ENCODE measurements at places on chromosomes 1 and 21.

DNA sequence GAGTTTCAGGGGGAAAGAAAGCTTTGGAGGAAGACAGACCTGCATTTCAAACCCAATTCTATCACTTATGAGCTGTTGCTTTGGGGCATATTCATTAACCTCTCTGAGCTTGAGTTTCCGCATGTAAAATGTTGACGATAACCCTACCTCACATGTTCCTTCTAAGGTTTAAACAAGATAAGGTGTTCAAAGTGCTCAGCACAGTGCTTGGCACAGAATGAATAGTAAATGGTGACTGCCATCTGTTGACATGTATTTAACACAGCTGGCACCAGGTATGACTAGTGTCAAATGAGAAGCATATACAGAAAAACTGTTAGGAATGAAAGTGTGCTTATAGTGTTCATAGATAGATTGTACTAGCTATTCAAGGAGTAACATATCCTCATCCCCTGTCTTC lies 155.5 kb downstream of the PTGER3 start:
- DNase-seq = no peak

GRCh38 chr1:238738892-238739291 lies 647.5 kb upstream of the CHRM3 start:
- no peak for DNase-seq

GRCh38 chr1:156276966-156277381 lies 5.7 kb downstream of the SMG5 start:
- DNase-seq = no peak

- DNase-seq = no peak
Measured at GRCh38 chr1:109768820-109769219, 5.1 kb upstream of the EPS8L3 start.

GRCh38 chr1:219126377-219126776 lies 47.3 kb upstream of the LYPLAL1 start:
- no peak for DNase-seq

GRCh38 chr21:38848187-38848609 lies 42.5 kb downstream of the ETS2 start:
- DNase-seq = no peak

GRCh38 chr1:62131093-62131725 lies 63.4 kb upstream of the L1TD1 start:
- peak; percentile 25 for DNase-seq

GRCh38 chr1:183568176-183569021 lies 21.9 kb downstream of the NCF2 start:
- no peak for DNase-seq

- no peak for DNase-seq
Measured at GRCh38 chr1:11335417-11336056, 62.5 kb downstream of the UBIAD1 start.

GRCh38 chr21:46626536-46626935 lies 8.9 kb upstream of the PRMT2 start:
- DNase-seq = no peak

DNA sequence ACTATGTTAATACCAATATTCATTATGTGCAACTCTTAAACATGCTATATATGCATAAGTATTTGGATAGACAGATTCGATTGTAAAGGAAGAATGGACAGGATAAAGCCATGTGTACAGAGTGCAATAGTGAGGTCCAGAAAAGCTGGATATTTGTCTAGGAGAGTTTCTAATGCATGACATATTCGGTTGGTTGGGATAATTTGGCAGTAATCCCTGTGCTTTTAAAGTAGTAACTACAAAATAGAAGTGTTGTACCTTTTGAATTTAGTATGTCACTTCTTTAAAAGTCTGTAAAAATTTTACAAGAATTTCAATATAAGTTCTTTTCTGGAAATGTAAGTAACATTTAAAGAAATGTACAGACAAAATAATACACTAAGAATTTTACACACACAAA lies 774.5 kb downstream of the USP25 start:
- DNase-seq = no peak

GRCh38 chr1:220999872-221000863 lies 120.9 kb downstream of the HLX start:
- peak; percentile 8 for DNase-seq

DNA sequence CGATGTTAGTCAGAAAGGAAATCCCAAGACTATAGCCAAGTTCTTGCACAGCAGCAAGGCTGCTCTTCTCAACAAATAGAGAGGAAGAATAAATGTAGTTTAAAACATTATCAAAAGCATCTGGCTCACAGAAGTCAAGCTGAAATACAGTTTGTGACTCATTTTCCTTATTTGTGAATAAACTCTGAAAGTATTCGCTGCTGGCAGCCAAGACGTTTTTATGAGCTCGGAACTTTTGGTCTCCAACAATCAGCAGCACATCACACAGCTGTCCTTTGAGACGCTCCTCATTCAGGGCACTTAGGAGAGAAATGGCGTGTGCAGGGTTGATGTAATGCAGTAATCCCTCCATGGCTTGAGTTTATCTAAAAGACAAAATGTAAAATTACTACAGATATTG lies 16.4 kb downstream of the ZBTB21 start:
- no peak for DNase-seq

DNA sequence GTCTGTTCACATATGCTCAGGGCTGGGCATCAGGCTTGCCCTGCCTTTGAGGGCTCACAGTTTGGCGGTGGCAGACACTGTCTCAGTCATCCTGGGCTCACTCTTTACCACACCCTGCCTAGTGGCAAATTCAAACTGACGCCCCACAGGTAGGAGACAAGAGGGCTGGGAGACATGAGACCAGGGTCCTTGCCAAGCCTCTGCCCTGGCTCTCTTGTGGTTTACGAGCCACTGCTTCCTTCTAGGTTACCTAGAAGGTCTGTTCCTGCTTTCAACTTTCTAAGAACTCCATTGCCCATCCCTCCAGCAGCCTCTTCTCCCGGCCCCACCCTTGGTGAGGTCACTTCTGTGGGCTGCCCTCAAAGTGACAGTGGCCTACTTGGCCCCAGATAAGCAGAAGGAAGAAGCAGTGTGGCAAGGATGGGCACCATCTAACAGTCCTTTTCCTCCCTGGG lies 10.5 kb downstream of the KIF21B start:
- no peak for DNase-seq

DNA sequence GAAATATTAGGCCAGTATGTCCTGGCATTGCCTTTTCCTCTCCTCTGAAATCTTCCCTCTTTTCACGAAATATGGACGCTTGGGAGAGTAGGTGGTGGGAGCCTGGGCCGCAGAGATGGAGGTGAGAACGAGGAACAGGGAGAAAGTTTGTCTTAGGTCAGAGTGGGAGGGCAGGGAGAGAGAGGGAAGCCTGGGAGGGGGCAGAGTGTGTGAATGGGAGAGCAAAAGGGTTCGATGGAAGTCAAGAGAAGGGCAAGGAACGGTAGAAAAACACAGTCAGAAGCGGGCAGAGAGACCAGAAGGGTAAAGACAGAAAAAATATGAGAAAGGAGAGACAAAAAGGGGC lies 1.2 kb downstream of the TRABD2B start:
- no peak for DNase-seq

DNA sequence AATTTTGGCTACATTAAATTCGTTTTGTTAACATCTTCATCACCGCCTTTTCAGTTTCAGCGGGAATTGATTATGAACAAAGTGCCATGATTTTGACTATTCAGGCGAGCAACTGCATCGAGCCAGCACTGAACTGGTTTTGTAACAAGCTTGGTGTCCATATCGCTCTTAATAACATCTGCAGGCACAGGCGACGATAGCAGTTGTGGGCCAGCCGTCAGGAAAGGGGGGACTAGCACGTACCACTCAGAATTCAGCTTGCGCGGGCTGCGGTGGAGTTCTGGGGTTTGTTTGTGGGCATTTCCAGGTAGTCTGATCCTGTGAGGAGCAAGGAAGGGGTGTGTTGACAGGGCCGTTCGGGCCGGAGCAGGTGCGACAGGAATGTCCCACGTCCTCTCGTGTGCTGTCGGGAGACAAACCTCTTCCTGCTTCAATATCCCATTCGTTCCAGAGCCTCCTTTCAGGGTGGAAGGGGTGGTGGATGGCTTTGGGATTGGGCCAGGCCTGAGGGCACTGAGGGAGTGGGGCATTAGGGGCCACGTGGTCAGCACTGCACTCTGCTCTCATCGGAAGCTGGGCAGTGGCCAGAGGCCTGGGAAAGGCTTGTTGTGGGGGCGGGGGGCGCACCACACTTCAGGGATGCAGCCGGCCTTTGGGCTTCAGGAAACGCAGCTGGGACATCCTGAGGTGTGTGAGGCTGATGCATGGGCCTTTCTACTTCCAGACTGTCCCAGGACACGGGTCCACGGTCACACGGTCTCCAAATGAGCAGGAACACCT lies 39.1 kb downstream of the SKI start:
- no peak for DNase-seq

DNA sequence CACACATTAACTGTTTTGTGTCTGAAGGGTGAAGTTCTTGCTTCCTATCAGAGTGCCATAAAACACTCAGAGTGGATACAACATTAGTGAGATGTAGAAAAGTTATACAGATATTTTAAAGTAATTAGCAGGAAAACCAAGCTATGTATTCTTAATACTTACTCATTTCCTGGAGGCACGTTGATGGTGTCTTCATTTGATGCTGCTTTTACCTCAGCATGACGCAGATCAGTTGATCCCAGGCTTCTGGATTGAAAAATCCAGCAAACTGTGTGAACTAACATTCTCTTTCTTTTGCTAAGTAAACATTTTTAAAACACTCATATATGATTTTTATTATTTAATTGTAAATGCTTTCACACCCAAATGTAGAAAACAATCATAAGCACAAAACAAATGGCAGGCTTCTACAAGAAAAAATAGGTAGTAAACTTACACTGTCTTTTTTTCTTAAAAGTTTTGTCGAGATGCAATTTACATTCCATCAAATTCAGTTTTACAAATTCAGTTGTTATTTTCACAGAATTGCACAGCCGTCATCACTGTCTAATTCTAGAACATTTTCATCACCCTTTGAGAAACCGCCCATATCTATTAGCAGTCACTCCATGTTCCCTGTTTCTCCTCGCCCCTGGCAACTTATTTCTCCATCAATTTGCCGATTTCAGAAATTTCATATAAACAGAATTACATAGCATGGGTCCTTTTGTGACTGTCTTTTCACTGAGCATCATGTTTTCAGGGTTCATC lies 198.9 kb downstream of the LRRC7 start:
- DNase-seq = no peak

GRCh38 chr1:102630041-102630440 lies 478.3 kb downstream of the COL11A1 start:
- DNase-seq = peak; percentile 1

DNA sequence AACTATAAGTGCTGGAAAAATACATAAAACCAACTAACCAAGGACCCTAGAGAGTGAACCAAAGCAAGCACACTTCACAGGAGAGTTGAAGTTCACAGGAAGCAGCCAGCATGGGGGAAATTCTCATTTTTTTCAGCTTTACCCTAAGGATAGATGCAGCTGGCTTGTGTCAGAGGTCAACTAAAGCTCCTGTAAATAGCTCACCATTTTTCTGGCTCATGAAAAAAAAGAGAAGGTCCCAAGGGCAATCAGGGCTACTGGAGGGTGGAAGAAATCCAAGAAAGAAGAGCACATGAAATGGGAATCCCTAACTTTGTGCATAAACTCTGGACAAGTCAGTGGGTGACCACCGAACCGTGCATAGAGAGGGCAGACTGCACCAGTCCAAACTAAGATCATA lies 58.3 kb downstream of the KCNJ15 start:
- DNase-seq = no peak

GRCh38 chr1:200296091-200296661 lies 113.7 kb downstream of the ZNF281 start:
- DNase-seq = no peak

DNA sequence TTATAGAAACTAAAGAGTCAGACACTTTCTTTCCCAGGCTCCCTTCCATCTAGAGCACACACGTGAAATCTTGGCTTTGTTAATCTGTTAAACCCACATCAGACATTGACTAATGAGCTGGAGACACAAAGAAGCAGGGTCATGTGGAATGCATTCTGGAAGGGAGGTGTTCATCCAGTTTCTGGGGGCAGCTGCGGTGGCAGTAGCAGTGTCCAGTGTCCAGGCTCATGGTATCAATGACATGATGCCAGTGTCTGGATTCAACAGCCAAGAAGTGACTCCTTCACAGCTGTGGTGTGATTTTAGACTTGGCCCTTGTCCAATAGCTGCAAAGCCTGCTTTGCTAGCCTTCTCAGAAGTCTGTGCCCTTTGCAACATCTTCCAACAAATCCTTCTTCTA lies 95.2 kb downstream of the NTPCR start:
- no peak for DNase-seq

DNA sequence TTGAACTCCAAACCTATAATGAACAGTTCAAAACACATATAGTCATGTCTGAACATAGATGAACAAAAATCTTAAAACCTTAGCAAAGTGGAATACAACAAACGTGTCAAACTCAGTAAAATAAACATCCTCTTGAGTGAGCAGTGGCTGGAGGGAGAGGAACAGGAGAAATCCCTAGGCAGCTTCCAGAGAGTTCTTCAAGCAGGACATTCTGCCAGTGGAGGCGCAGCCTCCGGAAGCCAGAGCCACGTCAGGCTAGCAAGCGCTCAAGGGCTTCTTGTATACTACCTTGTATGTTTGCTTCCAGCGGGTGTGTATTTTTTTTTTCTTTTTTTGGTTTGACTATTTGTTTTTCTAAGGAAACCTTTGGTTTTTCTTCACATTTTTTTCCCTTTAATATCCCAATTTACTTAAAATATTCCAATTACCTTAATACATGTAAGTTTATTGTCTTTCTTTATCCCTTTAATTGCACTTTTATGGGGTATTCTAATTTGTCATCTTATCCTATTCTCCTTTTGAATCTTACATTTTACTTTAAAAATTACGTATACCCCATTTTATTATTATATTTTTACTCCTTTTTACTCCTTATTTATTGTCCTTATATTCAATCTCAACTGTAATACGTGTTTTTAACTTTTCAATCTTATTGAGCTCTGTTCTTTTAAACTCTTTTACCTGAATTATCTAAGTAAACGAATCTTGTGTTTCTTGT lies 42.0 kb downstream of the COLGALT2 start:
- DNase-seq = no peak

- DNase-seq = peak; percentile 75
Measured at GRCh38 chr1:64598100-64598571, 128.2 kb downstream of the CACHD1 start.

DNA sequence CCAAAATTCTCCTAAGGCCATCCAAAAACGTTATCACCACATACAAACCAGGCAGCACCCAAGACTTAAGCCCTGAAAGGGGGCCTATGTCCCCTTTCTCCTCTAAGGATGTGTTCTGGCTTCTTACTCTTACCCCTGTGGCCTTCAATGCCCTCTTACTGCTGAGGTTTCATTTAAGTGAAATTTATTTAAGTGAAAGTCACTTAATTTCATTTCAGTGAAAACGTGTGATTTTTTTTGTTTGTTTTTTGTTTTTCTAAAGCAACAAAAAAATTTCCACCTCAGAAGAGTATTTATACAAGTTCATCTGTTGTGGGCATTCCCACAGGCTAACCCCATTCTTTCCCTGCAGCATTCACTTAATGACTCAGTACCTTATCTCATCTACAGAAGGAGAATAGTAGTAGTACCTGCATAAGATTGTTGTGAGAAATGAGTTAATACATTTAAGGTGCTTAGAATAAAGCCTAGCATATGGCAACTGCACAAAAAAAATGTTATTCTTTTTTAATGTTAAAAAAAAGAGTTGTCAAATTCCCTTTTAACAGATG lies 220.6 kb downstream of the CHRM3 start:
- DNase-seq = peak; percentile 2

- no peak for DNase-seq
Measured at GRCh38 chr1:234316486-234316885, 56.8 kb upstream of the COA6 start.

Measured in mammary epithelial cell (primary cell).